ENCODE measurements at places on chromosomes 3 and 15.

GRCh38 chr15:74978503-74978902 is 16.9 kb upstream of the SCAMP5 start:
- DNase-seq: no peak

DNA sequence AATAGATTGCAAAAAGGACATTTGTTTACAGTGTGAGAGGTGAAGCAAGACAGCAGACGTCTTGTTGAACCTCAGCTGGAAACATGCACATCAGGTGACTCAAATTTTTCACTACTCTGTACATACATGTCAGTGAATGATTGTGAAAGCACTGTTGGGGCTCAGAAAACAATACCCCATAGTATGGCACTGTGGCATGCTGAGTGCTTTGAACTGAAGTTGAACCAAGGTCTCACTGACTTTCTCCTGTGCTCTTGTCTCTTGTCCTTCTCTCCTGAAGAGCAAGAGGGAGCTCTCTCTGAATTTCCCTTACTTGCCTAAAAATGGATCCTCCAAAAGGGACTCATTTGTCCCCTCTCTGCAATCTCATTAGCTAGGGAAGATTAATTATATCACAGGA is 24.5 kb upstream of the NEDD4 start:
- DNase-seq: no peak

- no peak for DNase-seq
Observed at GRCh38 chr3:116647996-116648395, 61.6 kb upstream of the TUSC7 start.

DNA sequence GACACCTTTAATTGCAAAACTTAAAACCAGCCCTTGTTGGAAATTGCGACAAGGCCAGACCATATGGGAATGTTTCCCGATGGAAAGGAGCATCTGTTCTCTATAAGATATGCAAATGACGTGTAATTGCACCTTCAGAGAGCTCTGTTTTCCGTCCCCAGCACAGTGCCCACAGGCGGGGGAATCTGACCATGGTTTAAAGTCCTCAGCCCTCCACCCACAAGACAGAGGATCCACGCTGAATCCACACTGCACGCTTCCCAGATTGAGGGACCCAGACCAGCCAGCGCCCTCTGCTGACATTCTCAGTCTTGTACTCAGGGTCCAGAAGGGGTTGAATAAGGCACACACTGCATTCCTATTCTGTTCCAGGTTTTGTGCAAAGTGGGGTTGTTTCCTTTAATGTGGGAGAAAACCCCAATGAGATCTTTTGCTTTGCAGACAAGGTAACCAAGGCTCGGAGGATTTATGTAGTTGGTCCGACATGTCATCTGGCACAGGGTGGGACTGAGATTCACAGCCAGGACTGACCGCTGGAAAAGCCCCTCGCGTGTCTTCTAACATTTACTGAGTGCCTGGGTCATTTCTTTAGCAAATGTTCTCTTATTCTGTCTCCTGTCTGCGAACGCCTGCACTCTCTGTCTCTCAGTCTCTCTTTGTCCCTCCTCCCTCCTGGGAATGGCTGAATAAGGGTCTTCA is 36.8 kb upstream of the KLHL25 start:
- no peak for DNase-seq

DNA sequence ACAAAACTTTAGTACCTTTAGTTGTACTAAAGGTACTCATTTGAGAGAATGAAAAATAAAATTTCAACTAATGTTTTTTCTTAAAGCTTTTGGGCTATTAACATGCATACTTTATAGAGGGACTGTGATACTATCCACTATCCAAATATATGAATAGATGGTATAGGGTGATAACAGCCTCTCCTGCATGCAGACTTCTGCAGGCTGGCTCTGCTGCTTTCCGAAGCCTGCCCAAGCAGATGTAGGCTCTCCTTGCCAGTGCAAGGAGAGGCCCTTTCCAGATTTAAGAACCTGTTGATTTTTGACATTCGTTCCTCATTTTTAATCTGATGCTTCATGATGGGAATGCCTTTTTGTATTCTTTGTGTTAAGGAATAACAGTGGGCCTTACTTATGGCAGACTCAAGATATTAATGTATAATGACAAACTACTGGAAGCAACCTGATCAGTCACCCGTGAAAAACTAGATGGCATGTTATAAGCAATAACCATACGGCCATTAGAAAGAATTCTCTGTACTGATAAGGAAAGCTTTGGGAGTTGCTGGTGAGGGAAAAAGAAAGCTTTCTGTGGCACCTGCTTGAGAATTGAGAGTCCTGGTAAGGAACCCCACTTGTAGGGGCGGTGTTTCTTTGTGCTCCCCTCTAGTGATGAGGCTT is 181.7 kb downstream of the TP63 start:
- no peak for DNase-seq

- no peak for DNase-seq
Observed at GRCh38 chr3:146313031-146313745, 62.3 kb upstream of the PLSCR4 start.

DNA sequence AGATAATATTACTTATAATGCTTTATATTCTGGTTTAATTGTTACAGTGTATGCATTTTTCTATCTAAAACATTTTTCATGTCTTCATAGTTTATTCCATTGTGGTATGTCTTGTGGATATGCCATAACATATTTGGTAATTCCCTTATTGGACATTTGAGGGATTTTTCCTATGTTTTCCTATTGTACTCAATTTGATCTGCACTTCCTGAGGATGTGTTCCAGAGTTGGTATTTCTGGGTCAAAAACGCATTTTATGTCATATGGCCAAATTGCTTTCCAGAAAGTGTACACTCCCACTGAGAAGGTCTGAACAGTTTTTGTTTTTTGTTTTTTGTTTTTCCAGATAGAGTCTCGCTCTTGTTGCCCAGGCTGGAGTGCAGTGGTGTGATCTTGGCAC is 6.8 kb downstream of the ARL8B start:
- no peak for DNase-seq

DNA sequence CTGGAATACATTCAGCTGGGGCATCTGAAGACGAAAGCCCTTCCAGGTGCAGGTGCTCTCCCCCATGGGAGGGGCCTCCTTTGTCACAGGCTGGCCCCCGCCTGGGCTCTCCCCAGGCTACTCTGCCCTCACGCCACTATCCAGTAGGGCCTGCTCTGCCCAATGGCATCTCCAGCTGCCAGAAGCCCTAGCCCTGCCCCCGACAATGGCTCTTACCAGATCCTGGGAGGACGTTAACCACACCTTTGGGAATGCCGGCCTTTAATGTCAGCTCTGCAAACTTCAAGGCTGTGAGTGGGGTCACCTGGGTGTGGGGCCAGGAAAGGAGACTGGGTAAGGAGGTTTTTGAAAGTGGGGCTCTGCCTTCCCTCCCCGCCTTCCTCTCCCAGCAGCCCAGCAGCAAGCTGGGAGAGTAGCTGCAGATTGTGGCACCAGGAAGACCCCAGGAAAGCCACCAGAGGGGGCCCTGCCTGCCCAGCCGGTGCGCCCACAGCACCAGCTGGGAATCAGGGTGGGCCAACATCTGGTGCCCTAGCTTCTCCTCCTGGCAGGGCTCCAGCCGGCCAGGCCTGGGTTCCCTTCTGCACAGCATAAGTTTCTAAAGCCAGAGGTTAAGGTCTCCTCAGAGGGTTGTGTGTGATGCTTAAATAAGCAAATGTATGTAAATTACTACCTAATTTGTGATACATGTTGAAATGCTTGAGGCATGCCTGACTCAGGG is 40.4 kb upstream of the SLC41A3 start:
- no peak for DNase-seq

DNA sequence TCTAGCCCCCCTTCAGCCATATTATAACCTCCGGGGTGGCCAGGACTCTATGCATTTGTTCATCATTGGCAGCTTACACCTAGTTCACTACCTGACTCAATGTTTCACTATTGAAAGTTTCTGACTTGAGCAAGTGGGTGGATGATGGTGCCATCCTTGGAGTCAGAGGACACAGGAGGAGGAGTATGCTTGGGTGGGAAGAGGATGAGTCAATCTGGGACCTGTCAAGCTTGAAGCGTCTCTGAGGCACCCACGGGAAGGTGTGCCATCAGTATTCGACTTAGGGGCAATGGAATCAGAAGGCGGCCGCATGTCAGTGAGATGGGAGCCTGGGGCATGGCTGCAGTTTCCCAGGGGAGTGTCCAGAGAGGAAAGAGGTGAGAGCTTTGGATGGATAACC is 133.3 kb downstream of the EPHB1 start:
- DNase-seq: no peak
